ENCODE measurements at places on chromosomes 2 and 18.

GRCh38 chr2:32594573-32594972 is 33.3 kb upstream of the TTC27 start:
- no peak for DNase-seq

- no peak for DNase-seq
Measured at GRCh38 chr2:31987454-31988220, 23.2 kb downstream of the MEMO1 start.

GRCh38 chr2:40401896-40402295 is 50.0 kb downstream of the SLC8A1 start:
- DNase-seq: no peak

DNA sequence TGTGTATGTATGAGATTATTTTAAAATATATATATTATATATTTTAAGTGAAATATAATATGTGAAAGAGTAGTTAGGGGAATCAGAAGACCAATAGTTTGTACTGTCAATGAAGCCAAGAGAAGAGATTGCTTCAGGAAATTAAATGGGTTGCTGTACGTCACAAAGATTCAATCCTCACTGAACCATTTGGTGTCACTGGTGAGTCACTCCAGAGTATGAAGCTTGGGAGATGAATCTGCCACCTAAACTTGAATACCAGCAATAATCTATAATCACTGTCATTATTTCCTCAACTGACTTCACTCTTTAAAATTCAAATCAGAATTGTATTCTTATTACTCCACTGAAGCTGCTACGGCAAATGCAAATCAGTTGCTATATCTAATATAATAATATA is 41.9 kb upstream of the SCN9A start:
- DNase-seq: no peak

GRCh38 chr2:102433973-102434654 is 11.2 kb downstream of the IL18RAP start:
- no peak for DNase-seq

DNA sequence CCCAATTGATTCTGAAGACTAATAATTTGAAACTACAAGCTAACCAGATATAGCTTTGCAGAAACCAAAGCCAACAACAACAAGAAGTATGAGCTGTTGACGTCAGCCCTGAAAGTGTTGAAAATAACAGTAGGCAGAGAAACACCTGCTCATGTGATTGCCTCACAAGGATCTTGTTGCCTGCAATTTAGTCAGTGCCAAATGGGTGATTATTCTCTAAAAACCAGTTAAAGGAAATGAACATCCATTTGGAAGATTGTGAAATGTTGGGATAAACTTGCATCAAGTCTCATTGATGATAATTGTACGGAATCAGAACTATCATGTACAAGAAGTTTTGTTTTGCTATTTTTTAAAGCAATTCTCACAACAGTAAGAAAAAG is 2.8 kb downstream of the CYTIP start:
- DNase-seq: no peak

Measured in mesenteric fat pad (tissue), 1 donor.